Kidney epithelial cell (primary cell): ENCODE measurements at places on chromosomes 11 and 22. TPM values are rescaled to one million over a fixed set of nuclear protein-coding genes. Genes with fewer than 3 reads are reported as not detected.

GAS2 gene
- 0.46 and 3.9 TPM in 2 replicates for total RNA-seq

KCNJ1 gene
- total RNA-seq = not detected in 2 replicates

KIAA1671 gene
- 32.3 and 35.6 TPM in 2 replicates for total RNA-seq

HSPB2 gene
- 0.21 and 0.62 TPM in 2 replicates for total RNA-seq

GAL3ST1 gene
- total RNA-seq = 2.5 and 4.0 TPM in 2 replicates

DNA sequence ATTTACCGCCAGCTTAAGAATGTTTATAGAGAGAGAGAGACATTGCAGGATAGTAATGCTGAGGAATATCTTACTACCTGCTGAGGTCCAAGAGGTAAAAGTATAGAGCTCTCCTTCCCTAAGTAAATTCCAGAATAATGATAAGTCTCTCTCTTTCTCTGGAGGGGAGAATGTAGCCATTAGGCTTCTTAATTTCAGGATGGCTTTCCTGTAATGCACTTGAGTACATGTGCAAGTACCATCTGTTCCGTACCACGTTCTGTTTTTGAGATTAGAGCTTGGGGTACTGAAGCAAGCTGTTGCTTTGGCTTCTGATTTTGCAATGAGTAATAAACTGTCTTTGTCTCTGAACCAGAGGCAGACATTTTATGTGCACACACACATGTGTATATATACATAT is 1314.0 kb downstream of the JRKL start:
- DNase-seq = no peak

- DNase-seq = no peak
Observed at GRCh38 chr11:86738568-86738967, 61.8 kb upstream of the PRSS23 start.

DNA sequence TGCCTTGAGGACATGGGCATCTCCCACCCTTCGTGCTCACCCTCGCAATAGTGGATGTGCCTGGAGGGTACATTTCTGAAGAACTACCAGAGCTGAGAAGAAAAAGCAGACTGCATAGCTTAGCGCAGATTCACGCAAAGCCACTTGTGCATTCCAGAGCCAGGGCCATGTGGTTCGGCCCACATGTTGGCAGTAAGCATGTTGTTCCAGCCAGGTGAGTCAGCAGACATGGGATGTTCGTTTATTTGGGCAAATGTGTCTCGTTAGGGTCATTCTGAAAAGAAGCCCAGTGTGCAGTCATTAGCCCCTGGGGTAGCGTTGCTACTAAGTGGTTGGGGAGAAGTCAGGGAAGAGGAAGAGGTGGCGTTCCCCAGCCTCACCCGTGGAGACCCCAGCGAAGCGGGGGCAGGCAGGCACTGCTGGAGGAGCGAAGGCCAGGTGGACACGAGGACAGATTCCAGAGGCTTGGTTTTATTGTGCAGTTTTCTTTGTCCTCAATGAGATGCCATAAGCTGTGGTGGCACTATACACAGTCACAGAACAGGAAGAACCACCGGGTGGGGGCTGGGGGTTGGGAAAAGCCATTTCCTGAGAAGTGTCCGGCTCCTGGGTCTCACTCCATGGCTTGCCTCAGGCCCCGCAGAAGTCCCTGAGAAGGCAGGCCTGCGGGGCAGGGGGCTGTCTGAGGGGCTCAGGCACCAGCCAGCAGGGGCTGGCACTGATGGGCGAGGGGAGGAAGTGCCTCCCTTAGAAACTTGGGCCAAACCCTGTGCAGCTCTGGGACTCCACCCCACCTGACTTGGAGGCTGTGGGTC is 5.0 kb downstream of the THY1 start:
- peak; percentile 64 for DNase-seq

- no peak for DNase-seq
Observed at GRCh38 chr11:106012744-106013143, 9.3 kb downstream of the MSANTD4 start.

- DNase-seq = no peak
Observed at GRCh38 chr22:20033045-20033706, 12.3 kb downstream of the TANGO2 start.

GRCh38 chr22:41911001-41911611 is 3.8 kb downstream of the SHISA8 start:
- DNase-seq = no peak

GRCh38 chr11:9231848-9232177 is 33.3 kb downstream of the DENND5A start:
- DNase-seq = no peak

DNA sequence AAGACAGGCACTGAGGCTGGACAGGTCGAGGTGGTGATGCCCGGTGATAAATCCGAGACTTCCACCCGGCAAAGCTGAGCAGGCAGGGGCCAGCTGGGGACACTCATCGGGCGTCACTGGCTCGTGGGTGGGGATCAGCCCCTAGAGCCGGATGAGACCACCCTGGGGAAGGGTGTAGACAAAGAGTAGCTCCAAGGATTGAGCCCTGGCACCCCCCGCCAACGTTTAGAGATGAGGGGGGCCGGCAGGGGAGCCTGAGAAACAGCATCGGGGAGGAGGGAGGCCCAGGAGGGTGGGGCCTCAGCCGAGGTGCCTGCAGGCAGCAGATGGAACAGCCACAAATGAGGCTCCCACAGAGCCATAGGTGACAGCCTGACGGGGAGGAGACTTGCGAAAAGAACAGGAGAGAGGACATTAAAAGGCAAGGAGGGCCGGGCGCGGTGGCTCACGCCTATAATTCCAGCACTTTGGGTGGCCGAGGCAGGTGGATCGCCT is 27.4 kb upstream of the CBX7 start:
- DNase-seq = no peak

- DNase-seq = no peak
Observed at GRCh38 chr11:130129922-130130321, 29.7 kb upstream of the ST14 start.

- no peak for DNase-seq
Observed at GRCh38 chr11:9385327-9385899, 961 bp downstream of the IPO7 start.

DNA sequence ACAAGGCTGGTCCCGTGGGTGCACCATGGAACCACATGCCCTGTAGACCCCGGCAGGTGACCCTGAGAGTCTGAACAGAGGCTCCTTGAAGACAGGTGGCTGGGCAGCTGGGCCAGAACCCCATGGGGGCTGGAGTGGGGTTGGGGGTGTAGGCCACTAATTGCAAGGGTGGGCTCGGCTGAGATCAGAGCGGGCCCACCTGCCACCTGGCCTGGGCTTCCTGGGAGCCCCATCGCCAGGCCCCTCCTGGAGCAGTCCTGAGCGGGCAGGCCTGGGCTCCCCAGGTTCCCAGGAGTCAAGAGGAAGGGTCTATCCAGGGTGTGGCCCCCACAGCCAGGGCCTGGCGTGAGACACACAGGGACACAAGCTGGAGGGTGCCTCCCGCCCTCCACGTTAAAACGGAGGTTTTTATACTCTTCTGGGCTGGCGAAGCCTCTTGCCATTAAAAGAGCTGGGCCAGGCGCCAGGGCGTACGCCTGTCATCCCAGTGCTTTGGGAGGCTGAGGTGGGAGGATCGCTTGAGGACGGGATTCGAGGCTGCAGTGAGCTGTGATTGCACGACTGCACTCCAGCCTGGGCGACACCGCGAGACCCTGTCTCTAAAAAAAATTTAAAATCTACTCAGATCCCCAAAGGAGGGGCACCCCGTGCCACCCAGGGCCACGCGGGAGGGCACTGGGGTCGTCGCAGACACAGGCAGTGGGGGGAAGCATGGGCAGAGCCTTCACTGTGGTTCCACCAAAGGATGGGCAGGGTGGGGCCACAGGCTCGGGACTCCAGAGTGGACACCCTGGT is 4.8 kb upstream of the TRABD start:
- no peak for DNase-seq

DNA sequence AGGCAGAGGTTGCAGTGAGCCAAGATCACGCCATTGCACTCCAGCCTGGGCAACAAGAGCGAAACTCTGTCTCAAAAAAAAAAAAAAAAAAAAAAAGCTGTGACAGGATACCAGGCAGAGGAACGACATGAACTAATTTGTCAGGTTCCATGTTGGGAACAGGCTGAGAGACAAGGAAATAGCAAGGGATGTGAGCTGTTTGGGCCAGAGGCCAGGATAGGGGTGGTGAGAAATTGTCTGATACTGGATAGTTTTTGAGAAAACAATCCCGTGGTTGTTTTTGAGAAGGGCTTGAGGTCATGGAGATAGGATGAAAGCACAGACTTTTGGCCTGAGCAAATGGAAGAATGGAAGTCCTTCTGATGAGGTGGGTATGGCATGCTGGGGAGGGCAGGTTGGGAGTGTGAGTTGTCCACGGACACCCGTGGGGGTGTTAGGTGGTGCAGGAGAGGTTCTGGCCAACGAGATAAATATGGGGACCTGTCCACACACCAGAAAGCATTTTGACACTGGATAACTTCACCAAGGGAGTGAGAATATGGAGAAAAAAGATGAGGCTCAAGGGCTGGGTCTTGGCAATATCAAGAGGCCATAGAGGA is 13.7 kb downstream of the PIWIL3 start:
- DNase-seq = no peak

DNA sequence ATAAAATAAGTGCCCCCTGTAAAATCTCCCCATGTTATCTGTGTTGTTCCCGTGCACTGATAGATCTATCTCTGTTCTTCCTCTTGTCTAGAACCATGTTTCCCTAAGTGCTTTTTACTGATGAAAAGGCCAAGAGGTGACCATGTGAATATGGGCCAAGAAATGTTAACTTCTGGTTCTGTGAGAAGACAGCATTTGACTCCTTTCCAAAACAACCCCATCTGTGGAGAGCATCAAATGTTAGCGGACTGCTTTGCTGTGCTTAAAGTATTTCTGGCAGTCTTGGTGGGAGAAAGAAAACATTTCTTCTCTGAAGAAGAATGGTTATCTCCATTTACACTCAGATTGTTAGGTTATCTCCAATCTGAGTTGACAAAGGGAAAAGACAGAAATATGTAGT is 58.6 kb upstream of the GUCY1A2 start:
- DNase-seq = no peak

DNA sequence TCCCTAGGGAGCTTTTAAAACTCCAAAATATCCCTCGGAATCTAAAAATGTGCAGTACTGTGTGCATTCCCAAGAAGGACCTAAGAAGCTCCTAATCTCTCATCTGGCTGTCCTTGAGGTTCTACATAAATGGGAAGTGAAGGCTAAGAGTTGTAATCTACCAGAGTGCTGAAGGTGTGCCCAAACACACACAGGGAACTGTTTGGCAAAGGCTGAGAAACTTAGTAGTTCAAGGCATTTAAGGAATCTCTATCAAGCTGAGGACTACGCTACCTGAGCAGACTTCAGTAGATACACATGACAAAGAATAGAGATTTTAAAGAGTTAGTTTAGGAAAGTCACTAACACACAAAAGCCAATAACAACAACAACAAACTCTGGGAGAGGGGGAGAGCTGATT is 71.1 kb downstream of the TTC28 start:
- DNase-seq = no peak

- DNase-seq = peak; percentile 14
Observed at GRCh38 chr11:30786256-30787110, 200.3 kb upstream of the MPPED2 start.

DNA sequence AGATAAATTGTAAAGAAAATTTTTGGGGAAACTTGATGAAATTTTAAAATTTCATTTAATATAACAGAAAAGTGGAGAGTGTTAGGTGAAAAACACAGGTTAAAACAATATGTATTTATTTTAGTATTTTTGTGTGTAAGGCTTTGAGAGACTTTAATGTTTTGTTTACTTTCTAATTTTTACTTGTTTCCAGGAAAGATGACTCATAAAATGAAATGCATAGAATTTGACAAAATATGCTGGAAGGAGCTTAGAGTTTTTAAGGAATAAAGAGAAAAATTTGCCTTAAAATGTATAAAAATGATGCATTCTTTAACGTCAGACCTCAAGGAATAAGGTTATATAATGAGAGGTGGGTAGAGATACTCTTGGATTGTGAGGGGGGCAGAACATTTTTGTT is 1205.1 kb upstream of the CNTN5 start:
- DNase-seq = no peak

DNA sequence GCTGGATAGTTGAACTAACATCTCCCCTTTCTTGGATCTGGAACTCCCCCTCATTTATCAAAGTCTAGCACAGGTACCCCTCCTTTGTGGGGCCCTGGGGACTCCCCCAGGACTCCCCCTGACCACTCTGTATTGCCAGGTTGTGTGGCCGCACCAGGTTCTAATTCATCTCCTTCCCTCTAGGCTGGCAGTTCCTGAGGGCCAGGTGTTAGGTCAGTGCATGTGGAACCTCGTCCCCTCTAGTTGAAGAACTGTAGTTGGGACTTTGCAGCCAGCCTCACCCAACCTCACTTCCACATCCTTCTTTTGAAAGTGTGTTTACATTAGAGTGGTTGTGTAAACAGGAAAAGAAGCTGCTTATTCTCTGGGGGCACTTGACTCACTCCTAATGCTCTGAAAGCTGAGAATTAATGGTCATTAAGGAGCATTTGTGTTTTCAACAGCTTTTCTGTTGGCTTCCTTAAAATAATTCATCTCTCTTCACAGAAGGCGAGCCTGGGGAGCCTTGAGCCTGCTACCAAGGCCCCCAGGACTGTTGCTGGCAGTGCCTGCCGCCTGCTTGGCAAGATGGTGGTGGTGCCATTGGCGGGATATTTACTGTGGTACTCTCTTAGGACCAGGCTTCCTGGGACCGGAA is 11.8 kb downstream of the UPB1 start:
- DNase-seq = no peak

DNA sequence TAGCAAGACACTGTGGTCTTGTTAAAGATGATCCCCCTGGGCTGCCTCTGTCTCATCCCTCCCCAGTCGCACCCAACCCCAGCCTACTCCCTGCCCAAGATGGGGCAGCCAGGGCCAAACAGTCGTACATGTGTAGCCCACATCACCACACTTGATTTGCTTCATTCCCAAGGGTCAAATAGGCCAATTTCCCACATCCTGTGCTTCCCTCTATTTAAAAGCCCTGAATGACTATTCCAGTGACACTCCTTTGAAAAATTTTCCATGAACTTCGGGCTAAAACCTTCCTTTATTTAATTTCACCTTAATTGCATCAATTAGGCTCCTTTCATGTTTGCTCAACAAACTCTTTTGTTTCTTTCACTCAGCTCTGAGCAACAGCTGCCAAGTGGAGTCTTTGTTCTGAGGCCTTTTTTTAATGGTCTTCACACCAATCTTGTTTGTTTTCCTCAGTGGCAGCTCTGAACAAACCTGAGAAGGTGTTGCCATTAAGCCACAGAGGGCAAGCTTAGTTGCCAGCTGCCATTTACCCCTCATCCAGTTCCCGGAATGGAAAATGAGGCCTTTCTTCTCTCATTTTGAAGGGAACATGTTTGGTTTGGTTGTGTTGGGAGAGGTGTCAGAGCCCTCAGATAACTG is 126.9 kb downstream of the APIP start:
- DNase-seq = no peak

DNA sequence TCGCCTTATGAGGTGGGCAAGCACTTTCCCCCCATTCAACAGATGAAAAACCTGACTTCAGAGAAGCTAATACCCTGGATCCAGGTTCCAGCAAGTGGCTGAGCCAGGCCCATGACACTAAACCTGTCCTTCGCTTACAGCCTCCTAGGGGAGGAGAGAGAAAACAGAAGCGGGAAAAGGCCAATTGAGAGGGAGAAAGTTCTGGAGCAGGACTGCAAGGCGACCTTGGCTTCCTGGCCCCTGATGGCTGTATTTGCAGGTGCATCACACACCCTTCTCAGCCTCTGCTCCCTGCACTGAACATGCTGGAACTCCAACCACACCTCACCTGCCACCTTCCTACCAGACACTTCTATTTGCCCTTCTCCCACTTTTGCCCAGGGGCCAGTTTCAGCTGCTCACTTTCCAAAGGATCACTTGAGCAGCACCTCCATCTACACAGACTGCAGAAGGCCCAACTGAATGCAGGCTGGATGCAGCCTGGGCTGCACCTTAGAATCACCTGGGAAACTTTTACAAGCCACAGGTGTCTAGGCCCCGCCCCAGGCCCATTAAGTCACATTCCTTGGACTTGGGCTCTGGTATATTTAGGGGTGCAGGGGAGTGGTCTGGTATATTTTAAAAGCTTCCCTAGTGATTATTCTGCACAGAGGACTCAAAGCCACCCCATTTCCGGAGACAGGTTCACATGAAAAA is 14.3 kb upstream of the ADA2 start:
- no peak for DNase-seq
